ENCODE measurements at places on chromosomes 3 and 15.
A peak's percentile ranks its signal among the peaks of the same experiment; 100 is the strongest.

GRCh38 chr3:126678693-126679317 lies 23.9 kb upstream of the TXNRD3 start:
- DNase-seq: no peak

DNA sequence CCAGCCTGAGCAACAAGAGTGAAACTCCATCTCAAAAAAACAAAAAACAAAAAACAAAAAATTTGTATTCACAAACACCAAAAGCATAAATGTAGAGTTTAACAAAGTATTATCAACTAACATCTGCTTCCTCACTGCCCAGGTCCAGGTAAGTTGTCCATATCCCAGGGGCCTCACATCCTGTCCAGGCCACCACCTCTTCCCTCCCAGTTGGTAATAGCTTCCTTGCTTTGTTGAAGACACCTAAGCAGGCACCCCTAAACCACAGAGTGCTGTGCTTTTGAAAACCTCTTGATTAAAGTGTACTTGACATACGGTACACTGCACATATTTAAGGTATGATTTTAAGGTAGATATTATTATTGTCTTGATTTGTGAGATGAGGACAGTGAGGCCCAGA lies 299.8 kb downstream of the SHQ1 start:
- no peak for DNase-seq

- DNase-seq: no peak
Observed at GRCh38 chr3:53589201-53589600, 94.8 kb downstream of the CACNA1D start.

- no peak for DNase-seq
Observed at GRCh38 chr3:131903988-131904415, 130.8 kb downstream of the CPNE4 start.

- DNase-seq: peak; percentile 49
Observed at GRCh38 chr3:62188681-62189375, 184.5 kb downstream of the FEZF2 start.

DNA sequence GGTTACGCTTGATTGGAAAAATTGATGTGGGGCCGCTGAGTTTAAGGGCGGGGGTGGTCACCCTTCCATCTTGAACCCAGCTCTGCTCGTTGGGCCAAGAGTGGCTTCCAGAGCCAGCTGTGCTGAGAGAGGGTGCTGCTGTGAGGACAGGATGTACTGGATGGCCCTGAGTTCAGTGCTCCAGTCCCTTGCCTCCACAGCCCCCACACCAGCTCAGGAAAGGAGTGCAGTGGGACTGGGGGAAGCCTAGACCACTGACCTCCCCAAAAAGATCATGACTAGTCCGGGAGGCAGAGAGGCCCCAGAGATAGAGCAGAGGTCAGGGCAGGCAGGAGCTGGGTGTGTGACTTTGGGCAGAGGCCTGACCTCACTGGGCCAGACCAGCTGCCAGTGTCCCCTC lies 4.0 kb upstream of the PTH1R start:
- no peak for DNase-seq

DNA sequence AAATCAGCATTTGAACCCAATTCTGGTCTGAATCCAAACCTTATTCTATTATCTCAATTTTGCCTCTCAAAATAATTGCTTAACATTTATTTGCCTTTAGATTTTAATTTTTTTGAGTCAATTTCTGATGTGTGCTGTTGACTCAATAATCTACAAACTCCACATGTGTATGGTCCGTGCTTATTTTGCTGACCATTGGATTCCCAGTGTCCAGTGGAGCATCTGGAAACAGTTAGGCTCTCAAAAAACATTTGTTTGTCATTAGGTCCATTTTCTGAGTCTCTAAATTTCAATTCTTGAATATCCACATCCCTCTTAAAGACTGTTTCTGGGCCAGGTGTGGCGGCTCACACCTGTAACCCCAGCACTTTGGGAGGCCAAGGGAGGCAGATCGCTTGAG lies 19.2 kb upstream of the MYZAP start:
- DNase-seq: no peak

DNA sequence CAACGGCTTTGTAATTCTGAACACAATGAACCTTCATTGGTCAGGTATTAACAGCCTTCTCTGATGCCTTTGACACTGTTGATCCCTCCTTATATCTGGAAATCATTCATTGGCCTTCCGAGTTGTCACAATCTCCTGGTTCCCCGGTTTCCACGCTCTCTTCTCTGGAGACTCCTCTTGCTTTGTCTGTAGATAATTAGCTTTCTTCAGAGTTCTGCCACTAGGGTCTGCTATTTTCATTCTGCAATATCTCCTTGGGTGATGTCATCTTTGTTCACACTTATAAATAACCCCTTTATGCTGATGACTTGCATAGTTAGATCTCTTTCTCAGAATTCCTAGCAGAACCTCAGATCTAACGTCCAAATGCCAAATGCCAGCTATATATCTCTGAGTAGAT lies 583.8 kb upstream of the ZNF717 start:
- DNase-seq: no peak

DNA sequence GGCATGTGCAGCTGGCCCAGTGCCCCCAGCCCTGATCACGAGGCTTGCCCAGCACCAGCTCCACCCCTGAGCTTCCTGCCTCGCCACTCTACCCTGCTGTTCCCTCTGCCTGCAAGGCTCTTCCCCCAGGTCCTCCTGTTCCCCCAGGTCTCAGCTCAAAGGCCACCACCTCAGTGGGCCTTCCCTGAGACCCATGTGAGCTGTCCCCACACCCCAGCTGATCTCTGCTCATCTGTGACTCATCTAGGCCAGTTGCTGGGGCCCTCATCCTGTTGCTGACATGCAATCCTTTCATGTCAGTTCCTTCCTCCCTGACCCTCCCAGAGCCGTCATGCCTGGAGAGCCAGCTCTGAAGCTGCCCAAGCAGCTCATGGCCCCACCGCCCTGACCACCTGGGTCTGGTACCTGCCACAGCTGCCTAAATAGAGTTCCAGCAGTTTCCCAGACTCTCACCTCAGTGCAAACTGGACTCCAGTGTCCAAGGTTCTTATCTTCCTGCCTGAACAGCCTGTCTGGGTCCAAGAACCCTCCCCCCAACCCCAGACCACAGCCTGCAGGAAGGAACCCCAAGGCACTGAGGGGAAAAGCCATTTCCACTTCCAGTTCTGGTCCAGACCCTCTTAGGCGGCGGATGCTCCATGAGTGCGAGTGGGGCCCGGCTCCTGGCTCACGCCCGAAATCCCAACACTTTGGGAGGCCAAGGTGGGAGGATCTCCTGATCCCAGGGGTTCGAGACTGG lies 116.6 kb upstream of the IQSEC1 start:
- no peak for DNase-seq

- no peak for DNase-seq
Observed at GRCh38 chr15:93036951-93037819, 51.8 kb downstream of the RGMA start.

GRCh38 chr3:184129012-184129411 lies 6.1 kb upstream of the EIF2B5 start:
- DNase-seq: no peak
